ENCODE measurements at places on chromosomes 3 and 15.
A peak's percentile ranks its signal among the peaks of the same experiment; 100 is the strongest.

GRCh38 chr3:170323331-170323730 lies 34.2 kb upstream of the SKIL start:
- no peak for DNase-seq

DNA sequence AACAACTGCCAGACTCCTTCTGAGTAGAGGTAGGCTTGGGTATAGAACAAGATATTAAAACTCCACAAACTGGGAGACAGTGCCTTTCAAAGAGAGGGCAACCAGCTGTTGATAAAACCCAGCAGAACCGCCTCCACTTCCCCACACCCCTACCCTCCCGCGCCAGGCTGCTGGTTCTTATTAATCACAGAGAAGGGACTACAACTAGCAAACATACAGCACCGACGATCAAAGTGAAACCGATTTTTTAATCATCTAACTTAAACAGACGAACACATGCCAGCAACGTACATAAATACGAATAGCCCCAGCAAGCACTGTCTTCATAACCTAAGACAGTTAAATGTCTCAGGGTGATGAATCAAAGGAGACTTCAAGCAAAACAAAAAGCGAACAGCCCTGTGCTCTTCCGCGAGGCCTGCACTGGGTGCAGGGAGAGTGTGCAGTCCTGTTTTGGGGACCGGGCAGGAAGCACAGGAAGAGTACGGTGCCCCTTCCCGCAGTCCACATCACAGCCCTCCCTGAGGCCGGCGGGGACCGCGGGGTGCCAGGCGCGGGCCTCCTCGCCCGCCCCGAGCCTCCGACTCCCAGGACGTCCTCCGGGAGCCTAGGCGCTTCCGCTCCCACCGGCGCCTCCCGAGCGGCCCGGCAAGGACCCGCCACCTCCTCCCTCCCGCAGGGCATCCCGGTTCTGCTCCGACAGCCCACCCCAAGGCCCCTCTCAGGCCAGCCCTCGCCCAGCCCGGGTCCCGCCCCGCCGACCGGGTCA lies 75.1 kb upstream of the VGLL4 start:
- DNase-seq, result peak; percentile 51

DNA sequence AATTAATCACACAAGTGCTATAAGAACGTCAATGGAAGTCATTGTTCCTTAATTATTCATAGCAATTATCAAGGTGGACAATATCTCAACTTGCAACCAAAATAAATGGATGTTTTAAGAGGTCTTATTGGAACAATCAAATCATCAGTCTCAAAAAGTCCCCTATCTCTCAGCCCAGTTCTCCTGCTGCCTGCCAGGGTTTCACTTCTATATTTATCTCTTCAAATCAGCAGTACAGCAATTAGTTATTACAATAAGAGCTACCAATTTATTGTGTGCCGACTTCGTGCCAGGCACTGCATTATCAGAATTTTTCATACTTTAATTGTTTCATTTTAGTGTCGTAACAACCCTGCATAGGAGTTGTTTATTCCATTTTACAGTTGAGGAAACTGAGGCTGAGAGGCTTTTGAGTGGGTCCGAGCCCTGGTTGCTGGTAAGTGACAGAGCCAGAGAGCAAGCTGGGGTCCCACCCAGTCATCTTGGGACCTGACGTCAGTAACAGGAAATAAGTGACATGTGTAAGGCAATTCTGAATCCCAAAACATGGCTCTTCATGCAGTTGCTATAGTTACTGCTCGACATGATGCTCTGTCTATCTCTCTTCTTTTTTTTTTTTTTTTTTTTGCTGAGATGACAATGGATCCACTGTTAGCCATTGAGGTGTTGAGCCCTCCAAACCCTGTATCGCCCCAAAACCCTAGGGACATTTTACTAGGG lies 8.8 kb upstream of the KCTD6 start:
- DNase-seq, result no peak

DNA sequence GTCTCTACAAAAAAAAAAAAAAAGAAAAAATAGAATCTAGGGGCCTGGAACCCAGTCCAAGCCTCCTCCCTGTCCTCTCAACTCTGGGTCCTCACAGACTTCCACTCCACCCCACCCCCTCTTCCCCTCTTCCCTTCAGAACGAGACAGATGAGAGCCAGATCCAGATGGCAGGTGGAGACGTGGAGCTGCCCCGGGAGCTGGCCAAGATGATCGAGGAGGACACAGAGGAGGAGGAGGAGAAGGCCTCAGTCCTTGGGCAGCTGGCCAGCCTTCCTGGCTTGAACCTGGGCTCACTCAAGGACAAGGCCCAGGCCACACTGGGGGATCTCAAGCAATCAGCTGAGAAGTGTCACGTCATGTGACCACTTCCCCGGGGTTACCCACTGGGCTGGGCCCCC lies 3.6 kb downstream of the CPLX3 start:
- no peak for DNase-seq

GRCh38 chr3:72748659-72749058 lies 99.6 kb downstream of the SHQ1 start:
- no peak for DNase-seq

DNA sequence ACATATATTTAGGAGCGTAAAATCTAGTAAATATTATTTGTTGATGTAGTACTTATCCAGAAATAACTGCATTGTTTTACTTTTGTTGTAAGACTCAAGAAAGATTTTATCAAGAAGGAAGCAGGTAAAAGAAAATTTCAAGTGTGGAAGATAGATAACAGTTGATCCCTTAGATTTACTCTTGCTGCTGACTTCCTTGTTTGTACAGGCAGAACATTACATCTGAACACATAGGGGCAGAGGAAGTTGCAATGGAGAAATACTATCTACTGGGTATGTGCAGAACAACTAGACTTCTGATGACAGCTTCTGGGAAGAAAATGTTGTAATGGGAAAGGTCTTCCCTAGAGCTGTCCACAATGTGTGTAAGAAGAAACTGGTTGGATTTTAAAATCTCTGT lies 350.6 kb downstream of the NLGN1 start:
- DNase-seq, result no peak

DNA sequence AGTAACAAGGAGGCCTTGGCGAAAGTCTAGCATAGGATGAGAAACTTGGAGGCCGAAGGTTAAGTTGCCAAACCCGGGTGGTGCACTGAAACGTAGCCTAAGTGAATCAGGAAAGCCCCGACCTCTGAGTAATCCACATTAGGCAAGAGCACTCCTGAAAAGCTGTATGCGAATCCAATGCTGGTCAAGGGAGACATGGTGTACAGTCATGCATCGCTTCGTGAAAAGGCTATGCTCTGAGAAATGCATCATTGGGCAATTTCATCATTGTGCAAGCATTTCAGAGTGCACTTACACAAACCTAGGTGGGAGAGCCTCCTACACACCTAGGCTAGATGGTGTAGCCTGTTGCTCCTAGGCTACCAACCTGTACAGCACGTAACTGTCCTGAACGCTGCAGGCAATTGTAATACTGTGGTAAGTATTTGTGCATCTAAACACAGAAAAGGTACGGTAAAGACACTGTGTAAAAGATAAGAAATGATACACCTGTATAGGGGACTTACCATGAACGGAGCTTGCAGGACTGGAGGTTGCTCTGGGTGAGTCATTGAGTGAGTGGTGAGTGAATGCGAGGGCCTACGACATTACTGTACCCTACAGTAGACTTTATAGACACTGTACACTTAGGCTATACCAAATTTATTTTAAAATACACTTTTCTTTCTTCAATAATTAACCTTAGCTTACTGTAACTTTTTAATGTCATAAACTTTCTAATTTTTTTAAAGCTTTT lies 222.5 kb downstream of the SHQ1 start:
- no peak for DNase-seq

DNA sequence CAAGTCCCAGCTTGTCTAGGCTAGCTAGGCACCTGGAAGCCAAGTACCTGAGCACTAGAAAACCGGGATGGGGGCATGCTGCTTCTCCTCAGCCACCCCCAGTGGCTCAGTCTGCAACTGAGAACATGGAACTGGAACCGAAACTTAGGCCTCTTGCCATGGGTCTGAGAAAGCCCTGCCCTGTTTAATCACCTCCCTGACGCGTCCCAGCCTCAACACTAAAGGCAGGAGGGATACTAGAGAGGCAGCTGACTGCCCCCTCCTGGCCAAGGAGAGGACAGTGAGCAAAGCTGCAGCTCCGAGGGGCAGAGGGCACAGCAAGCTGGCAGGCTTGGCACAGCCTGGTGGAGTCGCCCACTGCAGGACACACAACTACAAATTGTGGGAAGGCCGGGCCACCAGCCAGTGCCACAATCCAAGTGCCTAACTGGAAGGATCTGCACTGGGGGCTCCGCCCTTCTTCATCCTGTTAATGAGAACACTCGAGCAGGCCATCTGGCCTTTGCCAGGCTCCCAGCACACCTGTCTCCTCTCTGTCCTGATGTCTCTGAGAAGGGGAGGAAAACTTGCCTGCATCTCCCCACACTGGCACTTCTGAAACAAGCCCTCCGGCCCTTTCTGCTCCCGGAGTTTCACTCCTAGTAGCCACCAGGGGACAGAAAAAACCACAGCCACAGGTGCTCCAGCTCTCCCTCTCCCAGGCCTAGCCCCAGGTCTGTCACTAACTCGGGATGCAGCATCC lies 53.7 kb downstream of the BDH1 start:
- DNase-seq, result peak; percentile 33

GRCh38 chr15:92928225-92928750 lies 28.2 kb downstream of the CHD2 start:
- DNase-seq, result no peak

GRCh38 chr3:189572249-189572648 lies 58.9 kb upstream of the TP63 start:
- DNase-seq, result no peak

DNA sequence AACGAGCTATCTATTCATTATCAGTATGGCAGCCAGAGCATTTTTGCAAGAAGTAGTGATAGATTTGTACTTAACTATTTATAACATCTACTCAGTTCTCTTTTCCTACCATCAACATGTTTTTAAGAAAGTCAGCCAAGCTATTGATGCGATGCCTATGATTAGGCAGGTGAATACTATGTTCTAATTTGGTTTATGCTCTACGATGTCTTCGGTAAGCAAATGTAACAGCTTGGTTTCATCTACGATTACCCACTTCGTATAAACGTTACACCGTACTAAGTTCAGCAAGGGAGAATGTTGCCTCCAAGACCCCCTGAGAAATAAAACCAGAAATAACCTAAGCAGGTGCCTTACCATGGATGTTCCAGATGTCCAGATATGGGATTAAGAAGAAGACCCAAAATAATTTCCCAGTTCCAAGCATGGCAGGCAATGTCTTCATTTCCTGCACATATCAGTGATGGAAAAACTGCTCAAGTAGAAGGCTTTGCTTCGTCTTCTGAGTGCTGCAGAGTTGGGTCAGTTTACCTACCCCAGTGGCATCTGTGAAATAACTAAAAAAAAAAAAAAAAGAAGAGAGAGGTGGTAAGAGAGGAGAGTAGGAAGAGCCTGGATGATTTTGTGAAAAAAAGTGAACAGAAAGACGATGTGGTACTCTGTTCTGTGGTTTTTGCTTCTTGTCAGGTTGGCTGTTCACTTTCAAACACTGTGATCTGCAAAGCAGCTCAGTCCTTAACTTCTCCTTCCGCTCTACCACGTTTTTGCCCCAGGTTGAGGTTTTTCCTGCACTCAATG lies at the start of gene BTLA:
TSS of gene BTLA (minus strand) at position 559 of the 798 bp plus-strand sequence. CDS start at position 445, 114 bp downstream.
- DNase-seq, result peak; percentile 52

- no peak for DNase-seq
Observed at GRCh38 chr15:94004697-94005096, 226.7 kb upstream of the MCTP2 start.

- DNase-seq, result no peak
Observed at GRCh38 chr15:22227411-22228100, 147.2 kb downstream of the OR4M2 start.

DNA sequence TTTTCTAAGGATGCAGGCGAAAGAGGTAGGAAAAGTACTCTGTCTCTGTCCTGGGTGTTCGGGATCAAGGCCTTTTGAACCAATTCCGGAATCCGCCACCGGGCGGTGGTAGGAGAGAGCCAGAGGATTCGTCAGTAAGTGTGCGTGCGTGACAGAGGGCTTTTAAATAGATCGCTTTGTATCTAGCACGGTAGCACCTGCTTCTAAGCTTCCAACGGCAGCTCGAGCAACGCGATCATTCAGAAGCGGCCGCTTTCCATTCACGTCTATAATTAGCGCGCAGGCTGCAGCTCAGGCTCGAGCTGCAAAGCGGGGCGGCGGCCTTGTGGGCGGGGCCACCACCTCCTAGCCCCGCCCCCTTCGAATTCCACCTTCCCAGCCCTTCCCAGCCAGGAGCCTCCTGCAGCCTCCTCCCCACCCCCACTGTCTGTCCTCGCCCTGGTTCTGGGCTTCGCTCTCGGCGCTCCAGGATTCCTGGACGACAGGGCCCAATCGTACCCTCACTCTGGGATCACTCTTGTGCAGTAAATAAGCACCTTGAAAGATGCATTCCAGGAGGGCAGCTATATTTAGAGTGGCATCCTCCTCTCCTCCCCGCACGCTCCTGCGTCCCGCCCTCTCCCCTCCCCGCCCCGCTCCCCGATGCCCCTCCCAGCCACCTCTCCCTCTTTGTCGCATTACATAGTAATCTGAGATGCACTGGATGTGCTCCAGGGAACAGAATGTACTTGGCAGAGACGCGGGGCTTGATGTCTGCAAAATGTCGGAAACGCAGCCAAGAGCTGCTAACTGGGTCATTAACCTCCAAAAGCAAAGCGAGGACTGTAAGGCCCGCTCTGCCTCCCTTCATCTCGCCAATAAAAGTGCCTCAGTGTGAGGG lies 224.1 kb upstream of the TPRG1 start:
- no peak for DNase-seq

DNA sequence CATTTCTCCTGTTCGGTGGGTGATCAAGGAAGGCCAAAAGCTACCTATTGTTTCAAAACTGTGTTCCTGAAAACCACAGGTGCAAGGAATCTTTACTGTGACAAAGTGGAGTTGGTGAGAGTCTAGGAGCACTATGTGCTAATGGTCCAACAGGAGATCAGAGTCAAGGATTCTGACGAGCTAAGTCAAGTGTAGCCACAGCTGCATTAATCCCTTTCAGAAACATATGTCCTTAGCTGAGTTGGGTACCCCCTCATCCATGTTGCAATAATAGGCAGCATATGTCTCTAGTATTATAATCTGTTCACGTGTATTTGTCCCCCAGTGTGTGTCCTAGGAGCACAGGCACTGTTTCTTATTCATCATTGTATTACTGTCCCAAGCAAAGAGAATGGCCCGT lies 1.7 kb downstream of the VPS39 start:
- DNase-seq, result no peak

- DNase-seq, result no peak
Observed at GRCh38 chr15:93333796-93334195, 244.8 kb upstream of the RGMA start.

DNA sequence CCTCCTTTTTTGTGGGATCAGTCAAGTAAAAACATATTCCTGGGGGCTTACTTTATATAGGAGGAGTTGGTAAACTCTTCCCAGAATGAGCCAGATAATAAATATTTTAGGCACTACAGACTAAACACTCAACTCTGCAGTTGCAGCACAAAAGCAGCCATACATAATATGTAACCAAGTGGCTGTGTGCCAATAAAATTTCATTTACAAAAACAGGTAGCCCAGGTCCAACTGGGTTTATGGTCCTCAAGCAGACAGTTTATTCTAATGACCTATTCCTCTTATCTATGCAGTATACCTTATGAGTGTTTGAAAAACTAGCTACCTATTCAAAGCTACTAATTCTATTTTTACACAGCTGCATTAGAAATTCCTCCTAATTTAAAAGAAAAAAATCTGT lies 61.8 kb downstream of the FAIM start:
- DNase-seq, result no peak
